ENCODE measurements at places on chromosomes 13 and 19.

DNA sequence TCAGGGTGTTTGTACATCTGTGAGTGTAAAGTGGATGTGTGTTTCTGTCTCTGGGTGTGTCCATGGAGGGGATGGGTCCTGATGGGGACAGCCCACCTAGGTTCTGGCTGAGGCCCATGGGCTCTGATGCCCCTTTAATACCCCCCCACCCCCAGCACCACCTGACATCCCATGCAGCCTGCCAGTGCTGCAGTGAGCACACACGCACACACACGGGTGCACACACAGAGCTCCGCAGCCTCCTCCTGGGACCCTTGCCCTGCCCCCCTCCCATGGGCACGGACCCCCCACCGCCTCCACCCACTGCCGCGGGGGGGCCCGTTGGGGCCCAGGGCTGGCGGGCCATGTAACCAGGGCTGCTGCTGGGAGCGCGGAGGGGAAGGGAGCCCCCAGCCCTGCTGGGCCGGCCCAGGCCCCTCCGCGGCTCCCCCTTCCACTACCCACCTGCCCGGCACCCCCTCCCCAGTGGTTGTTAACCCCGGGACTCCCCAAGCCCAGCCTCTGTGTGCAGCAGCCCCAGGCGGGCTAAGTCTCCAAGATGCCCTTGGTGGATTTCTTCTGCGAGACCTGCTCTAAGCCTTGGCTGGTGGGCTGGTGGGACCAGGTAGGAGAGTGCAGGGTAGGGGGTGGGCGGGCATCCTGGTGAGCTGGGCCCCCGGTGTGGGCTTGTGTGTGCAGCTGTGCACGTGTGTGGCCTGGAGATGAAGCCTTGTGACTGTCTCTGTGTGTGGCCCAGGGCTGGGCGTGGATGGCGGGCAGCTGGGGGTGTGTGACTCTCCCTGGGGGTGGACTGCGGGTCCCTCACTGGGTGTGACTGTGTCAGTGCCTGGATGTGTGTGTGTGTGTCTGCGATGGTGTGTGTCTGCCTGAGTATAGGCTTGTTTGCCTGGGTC is 32.6 kb downstream of the PDE4A start:
- DNase-seq: no peak

GRCh38 chr13:95304453-95304852 is 3.2 kb upstream of the ABCC4 start:
- no peak for DNase-seq

DNA sequence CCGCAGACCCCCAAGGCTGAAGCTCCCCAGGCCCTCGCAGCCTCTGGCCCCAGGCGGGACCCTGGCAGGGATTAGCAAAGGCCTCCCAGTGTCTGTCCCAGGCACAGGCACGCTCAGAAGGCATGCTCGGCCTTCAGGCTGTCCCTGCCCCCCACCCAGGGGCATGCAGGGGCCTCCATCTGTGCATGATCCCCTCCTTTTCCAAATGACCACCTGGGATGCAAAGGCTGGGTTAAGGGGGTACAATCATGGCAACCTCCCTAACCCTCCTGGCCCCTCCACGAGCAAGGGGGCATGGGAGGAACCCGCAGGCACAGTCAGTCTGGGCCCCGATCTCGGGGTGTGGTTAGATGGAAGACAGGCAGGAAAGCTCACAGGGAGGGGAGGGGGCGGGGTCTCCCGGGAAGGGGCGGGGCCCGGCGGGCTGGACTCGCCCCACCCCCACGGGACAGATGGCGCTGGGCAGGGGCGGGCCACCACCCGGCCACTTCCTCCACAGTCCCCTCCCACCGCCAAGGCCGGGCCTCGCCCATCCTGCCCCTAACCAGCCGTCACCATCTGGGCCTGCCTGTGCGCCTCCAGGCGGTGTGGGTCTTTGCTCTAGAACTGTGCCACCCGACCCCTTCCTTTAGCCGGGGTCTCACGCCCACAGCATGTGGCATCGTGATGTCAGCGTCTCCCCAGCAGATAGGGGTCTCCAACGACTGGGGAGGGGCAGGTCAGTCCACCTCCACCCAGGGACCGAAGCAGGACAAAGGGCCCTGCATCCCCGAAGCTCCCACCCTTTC is 7.0 kb upstream of the REXO1 start:
- DNase-seq: peak; percentile 90

DNA sequence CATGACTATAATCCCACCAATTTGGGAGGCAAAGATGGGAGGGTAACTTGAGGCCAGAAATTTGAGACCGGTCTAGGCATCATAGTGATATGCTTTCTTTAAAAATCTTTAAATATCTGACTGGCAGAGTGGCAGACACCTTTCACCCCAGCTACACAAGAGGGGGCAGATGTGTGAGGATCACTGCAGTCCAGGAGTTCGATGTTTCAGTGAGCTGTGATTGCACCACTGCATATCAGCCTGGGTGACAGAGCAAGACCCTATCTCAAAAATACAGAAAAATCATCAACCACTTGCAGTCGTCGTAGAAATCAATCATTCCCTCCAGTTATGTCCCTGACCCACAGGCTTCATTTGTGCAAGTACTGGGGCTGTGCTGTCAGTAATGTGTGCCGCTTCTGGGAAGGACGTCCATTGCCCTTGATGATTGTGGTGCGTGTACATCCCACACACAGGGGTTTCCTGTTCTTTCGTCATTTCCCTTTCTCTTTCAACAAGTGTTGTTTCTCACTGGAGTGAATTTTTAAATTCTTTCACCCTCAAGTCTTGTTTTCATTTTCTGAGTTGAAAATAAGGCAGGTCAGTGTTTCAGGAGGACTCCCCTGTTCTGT is 1.4 kb downstream of the LGALS14 start:
- no peak for DNase-seq

DNA sequence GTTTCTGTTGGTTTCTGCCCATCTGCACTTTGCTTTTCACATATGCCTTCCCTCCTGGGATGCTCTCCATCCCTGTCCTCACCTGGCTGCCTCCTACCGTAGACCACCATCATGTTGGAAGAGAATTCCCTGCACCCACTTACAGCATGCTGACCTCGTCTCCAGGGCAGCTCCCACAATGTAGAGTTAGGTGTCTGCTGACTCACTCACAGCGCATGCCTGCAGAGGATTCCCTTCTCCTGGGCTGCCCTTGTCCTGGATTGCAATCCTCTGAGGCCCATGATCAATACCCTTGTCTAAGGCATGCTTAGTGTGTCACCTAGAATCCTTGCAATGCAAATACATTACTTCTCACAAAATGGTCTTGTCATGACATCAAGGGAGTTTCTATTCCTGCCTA is 43.6 kb downstream of the STOML3 start:
- no peak for DNase-seq

DNA sequence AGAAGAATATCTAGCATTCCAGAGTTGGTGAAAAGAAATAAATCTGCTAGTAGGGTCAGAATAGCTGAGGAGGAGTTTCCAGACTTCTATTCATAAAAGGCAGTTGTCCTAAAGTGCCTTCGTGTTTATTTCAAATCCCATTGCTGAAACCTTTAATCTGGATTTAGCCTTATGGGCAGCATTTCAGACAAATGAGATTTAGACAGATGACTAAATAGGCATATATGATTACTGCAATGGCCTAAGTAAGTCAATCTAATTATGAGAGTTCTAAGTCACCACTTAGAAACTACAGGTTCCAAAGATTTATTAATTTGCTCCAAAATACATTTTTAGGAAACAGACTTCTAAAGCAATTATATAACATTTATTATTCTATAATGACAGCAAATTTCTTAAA is 368.7 kb downstream of the LIG4 start:
- no peak for DNase-seq

DNA sequence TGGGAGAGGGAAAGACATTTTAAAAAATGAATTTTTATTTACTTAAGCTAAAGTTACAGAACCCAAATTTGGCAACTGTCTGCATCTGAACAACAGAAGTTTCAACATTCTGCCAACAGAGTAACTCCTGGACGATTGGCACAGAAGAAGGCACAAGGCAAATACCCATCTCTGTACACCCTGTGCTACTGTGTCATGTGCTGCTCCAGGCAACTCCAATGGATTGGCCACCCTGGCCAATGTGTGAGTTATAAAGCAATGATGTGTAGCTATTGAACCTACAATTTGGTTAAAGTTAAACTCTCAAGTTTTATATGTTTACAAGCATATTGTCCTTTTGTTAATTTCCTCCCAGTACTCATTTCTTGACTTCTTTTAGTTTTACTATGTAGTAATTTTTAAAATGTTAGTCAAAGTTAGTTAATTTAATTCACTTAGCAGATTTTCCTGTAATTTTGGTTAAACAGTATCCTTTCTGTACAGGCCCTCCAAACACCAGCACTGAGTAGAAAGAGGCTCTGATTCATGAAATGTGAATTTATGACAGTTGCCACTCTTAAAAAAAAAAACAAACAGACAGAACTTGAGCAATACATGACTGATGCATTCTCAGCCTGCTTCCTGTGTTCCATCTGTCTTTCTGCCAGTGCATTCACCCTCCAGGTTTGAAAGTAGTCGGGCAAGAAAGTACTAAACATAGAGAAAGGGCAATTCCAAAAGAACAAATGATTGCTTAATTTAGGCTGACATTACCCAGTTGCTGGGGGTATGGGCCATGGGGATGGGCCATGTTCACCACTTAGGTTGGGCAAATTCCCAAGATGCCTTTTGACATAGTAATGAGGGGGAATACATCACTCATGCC is 5.9 kb downstream of the STARD13 start:
- DNase-seq: no peak

- DNase-seq: peak; percentile 63
These were observed 12.6 kb downstream of the MKNK2 start for GRCh38 chr19:2038284-2039088.

GRCh38 chr13:55403887-55404487 is 1736.7 kb upstream of the PRR20A start:
- no peak for DNase-seq

DNA sequence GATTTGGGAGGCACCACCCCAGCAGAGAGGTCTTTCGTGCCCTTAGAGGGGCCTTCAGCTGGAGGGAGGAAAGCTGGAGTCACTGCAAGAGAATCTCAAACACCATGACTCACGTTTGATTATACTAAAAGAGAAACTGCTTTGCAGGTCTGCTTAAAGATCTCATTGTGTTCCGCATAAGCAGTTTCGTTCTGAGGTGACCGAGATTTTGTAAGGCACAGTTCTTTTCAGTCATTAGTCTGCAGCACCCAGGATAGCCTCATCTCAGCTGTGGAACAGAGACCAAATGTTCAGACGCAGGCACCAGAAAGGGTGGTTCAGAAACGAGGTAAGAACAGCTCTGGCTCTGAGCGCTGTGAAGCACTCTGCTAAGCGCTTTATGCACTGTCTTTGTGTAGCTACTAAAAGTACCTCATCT is 71.2 kb upstream of the GTF3A start:
- no peak for DNase-seq

DNA sequence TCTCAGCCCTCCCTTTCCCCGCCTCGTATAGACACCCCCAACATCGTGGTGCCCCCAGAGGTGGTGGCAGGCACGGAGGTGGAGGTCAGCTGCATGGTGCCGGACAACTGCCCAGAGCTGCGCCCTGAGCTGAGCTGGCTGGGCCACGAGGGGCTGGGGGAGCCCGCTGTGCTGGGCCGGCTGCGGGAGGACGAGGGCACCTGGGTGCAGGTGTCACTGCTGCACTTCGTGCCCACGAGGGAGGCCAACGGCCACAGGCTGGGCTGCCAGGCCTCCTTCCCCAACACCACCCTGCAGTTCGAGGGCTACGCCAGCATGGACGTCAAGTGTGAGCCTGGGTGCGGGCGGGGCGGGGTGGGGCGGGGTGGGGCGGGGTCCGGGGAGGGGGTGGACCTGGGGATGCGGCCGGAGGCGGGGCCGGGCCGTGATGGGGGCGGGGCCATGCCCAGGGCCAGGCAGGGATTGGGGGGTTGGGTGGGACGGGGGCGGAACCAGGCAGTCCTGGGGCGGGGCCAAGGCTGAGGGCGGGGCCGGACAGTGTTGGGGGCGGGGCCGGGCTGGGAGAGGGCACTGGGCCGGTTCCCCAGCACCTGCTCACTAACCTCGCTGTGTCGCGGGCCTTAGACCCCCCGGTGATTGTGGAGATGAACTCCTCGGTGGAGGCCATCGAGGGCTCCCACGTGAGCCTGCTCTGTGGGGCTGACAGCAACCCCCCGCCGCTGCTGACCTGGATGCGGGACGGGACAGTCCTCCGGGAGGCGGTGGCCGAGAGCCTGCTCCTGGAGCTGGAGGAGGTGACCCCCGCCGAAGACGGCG is 7.8 kb downstream of the MAG start:
- no peak for DNase-seq

GRCh38 chr19:49409441-49410029 is 13.7 kb downstream of the PTH2 start:
- no peak for DNase-seq

- DNase-seq: no peak
These were observed 19.1 kb downstream of the PGLS start for GRCh38 chr19:17530586-17530985.

- no peak for DNase-seq
These were observed 12.2 kb upstream of the MYH14 start for GRCh38 chr19:50191216-50191615.

DNA sequence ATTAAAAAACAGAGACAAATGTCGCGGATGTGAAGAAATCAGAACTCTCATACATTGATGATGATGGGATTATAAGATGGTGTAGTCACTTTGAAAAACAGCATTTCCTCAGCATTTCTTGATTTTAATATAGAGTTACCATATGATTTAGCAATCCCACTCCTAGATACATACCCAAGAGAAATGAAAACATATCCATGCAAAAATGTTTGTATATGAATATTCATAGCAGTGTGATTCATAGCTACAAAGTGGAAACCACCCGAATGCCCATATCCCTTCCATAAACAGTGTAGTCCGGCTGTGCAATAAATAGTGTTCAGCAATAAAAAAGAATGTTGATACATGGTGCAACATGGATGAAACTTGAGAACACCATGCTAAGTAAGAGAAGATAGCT is 44.6 kb downstream of the DPY19L3 start:
- DNase-seq: no peak

- DNase-seq: no peak
These were observed 313.0 kb downstream of the TEX29 start for GRCh38 chr13:111633401-111633800.

DNA sequence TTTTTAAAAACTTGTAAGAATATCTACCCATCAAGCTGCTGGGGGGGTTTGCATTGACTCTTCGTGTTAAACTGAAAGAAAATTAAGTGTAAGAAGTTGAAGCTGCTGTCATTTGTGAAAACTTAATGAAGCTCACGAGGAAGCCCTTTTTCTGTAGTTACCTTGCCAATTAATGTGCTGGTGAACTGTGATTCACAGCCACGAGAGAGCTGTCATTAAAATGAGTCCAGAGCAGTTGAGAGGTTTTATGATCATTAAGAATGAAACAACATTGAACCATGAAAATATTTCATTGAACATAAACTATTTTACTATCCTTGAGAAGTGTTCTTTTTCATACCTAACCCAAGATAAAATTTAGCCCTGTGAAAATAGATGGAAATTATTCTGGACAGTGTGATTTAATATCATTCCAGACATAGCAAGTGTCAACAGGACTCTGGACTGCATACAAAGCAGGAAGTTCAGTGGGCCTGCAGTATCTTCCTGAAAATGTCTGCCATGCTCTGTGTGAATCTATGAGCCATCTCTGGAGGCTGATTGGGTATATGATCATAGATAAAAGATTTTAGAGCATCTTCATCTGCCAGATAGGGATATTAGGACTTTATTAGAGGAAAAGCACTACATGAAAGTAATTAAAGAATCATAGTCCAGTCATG is 53.8 kb downstream of the DPY19L3 start:
- DNase-seq: no peak

All from sciatic nerve (tissue), 2 donors.